Karpas-422 (cell line): ENCODE measurements at places on chromosomes 12 and 14. TPM values are rescaled to one million over a fixed set of nuclear protein-coding genes. Genes with fewer than 3 reads are reported as not detected.
A peak's percentile ranks its signal among the peaks of the same experiment; 100 is the strongest.

The OR4E2 gene
- total RNA-seq = not detected in 2 replicates

GRCh38 chr12:132236129-132236929 is 92.1 kb downstream of the NOC4L start:
- DNase-seq = no peak

DNA sequence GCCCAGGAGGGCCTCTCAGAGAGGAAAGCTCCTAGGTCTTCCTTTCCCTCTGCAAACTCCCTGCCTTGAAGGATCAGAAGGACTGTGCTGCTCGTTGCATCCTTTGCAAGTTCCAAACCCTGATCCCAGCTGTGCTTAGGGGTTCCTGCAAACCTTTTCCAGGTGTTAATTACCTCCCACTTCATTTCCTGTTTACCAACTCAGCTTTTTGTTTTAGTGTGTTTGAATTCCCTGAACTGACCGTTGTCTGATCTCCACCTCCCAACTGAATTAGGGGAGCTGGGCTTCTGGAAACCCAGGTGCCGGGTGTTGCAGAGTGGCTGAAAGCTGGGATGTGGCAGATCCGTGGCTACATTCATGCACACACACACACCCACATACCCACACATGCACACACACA is 20.6 kb upstream of the BDKRB1 start:
- no peak for DNase-seq

GRCh38 chr12:54419088-54419887 is at the start of gene ITGA5:
Gene ITGA5, minus strand, starts transcription at chr12:54419266. Its CDS starts 68 bp downstream, at chr12:54419198.
- DNase-seq = no peak

- no peak for DNase-seq
These were observed 184.2 kb downstream of the TMTC2 start for GRCh38 chr12:82870771-82871377.

The ZNF891 gene
- 4.0 and 5.4 TPM in 2 replicates for total RNA-seq

DNA sequence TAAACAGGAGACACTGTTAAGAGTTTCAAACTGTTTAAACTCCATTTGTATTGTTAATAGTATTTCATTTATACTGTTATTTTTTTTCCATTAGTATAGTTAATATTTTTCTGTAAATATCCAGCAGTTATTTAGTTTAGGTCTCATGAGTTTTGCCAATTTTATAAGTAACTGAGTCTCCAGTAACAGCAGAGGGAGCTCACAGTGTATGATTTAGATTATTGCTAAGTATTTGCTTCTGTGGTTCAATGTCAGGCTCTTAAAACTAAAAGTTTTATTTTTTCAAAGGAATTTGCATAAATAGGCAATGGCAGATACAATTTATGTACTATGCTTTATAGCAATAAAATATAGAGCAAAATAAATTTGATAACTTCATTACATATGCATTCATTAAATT is 209.7 kb downstream of the ATXN7L3B start:
- DNase-seq = peak; percentile 42

The CLEC4C gene
- total RNA-seq = not detected in 2 replicates

DNA sequence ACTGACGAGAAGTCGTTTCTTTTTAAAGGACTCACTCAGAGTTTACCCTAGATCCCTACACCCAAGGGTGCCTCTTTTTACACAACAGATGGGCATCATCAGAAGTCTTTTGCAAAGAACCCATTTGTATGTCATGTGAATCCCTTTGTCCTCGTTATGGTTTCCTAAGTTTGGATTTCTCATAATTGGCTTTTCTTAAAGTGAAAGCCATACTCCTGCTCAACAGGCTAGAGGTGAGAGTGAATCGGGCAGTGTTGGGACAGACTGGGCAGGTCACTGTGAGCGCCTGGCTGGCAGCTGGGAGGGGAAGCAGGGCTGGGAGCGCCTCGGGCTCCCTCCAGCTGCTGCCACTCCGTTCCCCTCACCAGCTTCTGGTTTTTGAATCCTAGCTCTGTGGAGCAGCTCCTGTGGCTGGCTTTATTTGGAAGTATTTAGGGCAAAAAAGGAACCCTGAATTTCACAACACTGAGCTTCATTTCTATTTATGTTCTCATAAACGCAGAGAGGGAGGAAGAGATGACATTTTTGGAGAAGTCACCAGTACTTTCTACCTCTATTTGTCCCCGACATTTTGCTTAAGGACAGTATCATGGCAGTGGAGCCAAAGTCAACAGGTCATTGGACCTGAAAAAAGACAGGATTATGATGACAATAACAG is 63.8 kb upstream of the ACTN1 start:
- no peak for DNase-seq

DNA sequence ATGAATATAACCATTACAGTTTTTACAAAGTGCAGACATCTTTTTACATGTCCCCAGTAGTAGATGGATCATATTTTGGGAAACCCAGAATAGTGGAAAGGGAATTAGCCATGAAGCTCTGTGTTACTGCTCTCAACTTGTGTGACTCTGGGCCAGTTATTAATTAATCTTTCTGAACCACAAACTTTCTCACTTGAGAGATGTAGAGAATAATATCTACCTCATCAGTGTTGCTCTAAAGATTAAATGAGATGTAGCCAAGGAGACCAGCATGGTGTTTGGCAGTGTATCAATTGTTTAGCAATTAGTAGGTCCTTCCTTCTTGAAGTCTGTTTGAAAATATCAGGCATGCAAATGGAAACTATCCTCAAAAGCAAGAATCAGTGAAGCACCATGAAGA is 169.2 kb downstream of the TMTC2 start:
- no peak for DNase-seq

- no peak for DNase-seq
These were observed 51.8 kb downstream of the SLC15A5 start for GRCh38 chr12:16225692-16226091.

GRCh38 chr12:46386877-46387629 is 14.5 kb upstream of the SLC38A2 start:
- peak; percentile 75 for DNase-seq

The WNT1 gene
- not detected in 2 replicates for total RNA-seq
